Mesangial cell (primary cell): ENCODE measurements at places on chromosomes 2 and 18. TPM values are rescaled to one million over a fixed set of nuclear protein-coding genes. Genes with fewer than 3 reads are reported as not detected.

The ZNF519 gene
- total RNA-seq, result 1.9 and 4.6 TPM in 2 replicates

The OBSL1 gene
- total RNA-seq, result 55.2 and 101 TPM in 2 replicates

The FAM210A gene
- 9.0 and 9.6 TPM in 2 replicates for total RNA-seq

The CCDC195 gene
- not detected in 2 replicates for total RNA-seq

The PHOSPHO2 gene
- 2.5 and 3.6 TPM in 2 replicates for total RNA-seq

The RAB11FIP5 gene
- total RNA-seq, result 29.0 and 39.8 TPM in 2 replicates

The TRABD2A gene
- total RNA-seq, result 0.49 and 0.51 TPM in 2 replicates

The REEP1 gene
- 0.51 and 2.6 TPM in 2 replicates for total RNA-seq

The SFT2D3 gene
- total RNA-seq, result 5.4 and 8.5 TPM in 2 replicates

The ANKRD30BL gene
- total RNA-seq, result 0.13 TPM in 1 of 2 replicates, not detected in the other

The C2orf76 gene
- 7.4 and 10.6 TPM in 2 replicates for total RNA-seq

The PARD6G gene
- 3.7 and 5.3 TPM in 2 replicates for total RNA-seq

The L3MBTL4 gene
- total RNA-seq, result 0.65 and 1.6 TPM in 2 replicates

The IGFBP2 gene
- 541 and 588 TPM in 2 replicates for total RNA-seq

The MEP1B gene
- total RNA-seq, result not detected in 2 replicates

The ABCG8 gene
- total RNA-seq, result not detected in 2 replicates

The CIDEA gene
- 1.3 TPM in 1 of 2 replicates, not detected in the other for total RNA-seq

The BIN1 gene
- 146 and 222 TPM in 2 replicates for total RNA-seq

The ZEB2 gene
- 12.4 and 21.0 TPM in 2 replicates for total RNA-seq

The IL36B gene
- not detected in 2 replicates for total RNA-seq

The MEIS1 gene
- total RNA-seq, result 7.7 and 12.8 TPM in 2 replicates

The AP1S3 gene
- 17.8 and 26.5 TPM in 2 replicates for total RNA-seq

The CD8B2 gene
- total RNA-seq, result not detected in 2 replicates

The NTSR2 gene
- not detected in 2 replicates for total RNA-seq

The DSG1 gene
- not detected in 2 replicates for total RNA-seq

The AMER3 gene
- not detected in 2 replicates for total RNA-seq

The PLEK gene
- under 0.01 TPM in 1 of 2 replicates, not detected in the other for total RNA-seq

The METAP1D gene
- total RNA-seq, result 3.1 and 5.3 TPM in 2 replicates

The KCNG2 gene
- not detected in 2 replicates for total RNA-seq

The STEAP3 gene
- 46.6 and 53.1 TPM in 2 replicates for total RNA-seq

The INHA gene
- 1.0 TPM in 1 of 2 replicates, not detected in the other for total RNA-seq

The RMND5A gene
- 11.9 and 27.6 TPM in 2 replicates for total RNA-seq

The CYTIP gene
- total RNA-seq, result 0.38 and 6.8 TPM in 2 replicates

The MYCN gene
- total RNA-seq, result under 0.01 and 1.1 TPM in 2 replicates

The RAB6C gene
- not detected in 2 replicates for total RNA-seq

The DTNA gene
- total RNA-seq, result 4.7 and 11.7 TPM in 2 replicates

The PID1 gene
- 1.1 and 3.4 TPM in 2 replicates for total RNA-seq

The SULT1C4 gene
- 24.3 and 90.4 TPM in 2 replicates for total RNA-seq

The SLC9A2 gene
- under 0.01 and 0.13 TPM in 2 replicates for total RNA-seq

The GBX2 gene
- 0.89 and 2.1 TPM in 2 replicates for total RNA-seq

The CD207 gene
- total RNA-seq, result not detected in 2 replicates

The ALPP gene
- total RNA-seq, result not detected in 2 replicates

The ANKRD29 gene
- total RNA-seq, result 0.81 and 5.1 TPM in 2 replicates

The ANKRD62 gene
- total RNA-seq, result not detected in 2 replicates

The KCNJ3 gene
- total RNA-seq, result 0.13 and 0.16 TPM in 2 replicates

The SERPINB12 gene
- not detected in 2 replicates for total RNA-seq

The IL1B gene
- 0.49 TPM in 1 of 2 replicates, not detected in the other for total RNA-seq

The PIKFYVE gene
- 9.3 and 17.5 TPM in 2 replicates for total RNA-seq

The CFC1 gene
- not detected in 2 replicates for total RNA-seq

The IFIH1 gene
- total RNA-seq, result 2.4 and 6.3 TPM in 2 replicates

The CGREF1 gene
- 2.4 and 2.5 TPM in 2 replicates for total RNA-seq

The SPP2 gene
- not detected in 2 replicates for total RNA-seq

The UGT1A8 gene
- total RNA-seq, result not detected in 2 replicates

The EPB41L3 gene
- total RNA-seq, result 15.0 and 25.4 TPM in 2 replicates
